Posterior vena cava (tissue), 2 donors: ENCODE measurements at places on chromosomes 1 and 21. TPM values are rescaled to one million over a fixed set of nuclear protein-coding genes. Genes with fewer than 3 reads are reported as not detected.

GRCh38 chr1:16386454-16387113 lies 19.5 kb downstream of the SZRD1 start:
- no peak for DNase-seq

- DNase-seq: no peak
Observed at GRCh38 chr1:27135541-27136235, 19.2 kb downstream of the SLC9A1 start.

Gene LCE1E
- total RNA-seq: not detected

DNA sequence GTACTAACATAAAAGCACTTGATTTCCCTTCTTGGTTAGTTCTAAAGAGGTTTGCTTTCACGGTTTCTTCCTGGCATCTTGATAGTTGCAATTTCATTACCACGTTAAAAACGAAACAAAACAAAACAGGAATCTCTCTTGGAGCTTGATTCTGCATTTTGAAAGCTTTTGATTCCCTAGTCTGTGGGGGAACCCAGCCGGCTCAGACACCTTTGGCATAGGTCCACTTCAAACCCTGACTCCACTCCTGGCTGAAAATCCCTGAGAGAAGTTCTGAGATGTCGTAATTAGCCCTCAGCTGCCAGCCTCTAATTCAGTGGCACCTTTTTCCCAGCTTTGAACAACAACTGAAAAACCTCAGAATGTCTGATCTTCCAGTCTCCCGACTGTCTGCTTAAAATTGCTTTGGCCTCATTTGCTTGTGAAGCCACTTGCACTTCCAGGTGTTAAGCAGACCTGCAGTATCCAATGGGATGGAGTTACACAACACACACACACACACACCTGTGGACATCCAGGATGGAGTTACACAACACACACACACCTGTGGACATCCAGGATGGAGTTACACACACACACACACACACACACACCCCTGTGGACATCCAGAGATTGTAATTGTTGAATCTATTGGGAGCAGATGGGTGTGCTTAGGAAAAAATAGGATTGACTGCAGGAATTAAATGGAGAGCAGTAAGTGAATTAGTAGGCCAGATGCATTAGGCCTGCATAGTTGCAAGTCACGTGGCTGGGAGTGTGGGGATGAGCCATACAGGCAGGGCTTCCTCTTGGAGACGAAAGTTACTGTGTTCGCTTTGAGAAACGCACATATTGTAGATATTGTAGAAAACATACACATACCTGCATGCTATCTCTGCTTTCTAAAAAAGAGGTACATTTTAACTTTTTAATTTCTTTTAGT lies 285.6 kb upstream of the FMN2 start:
- DNase-seq: no peak

- no peak for DNase-seq
Observed at GRCh38 chr1:115714572-115715141, 53.9 kb downstream of the CASQ2 start.

Gene MASP2
- total RNA-seq: not detected

Gene E2F2
- 0.46 TPM for total RNA-seq

GRCh38 chr1:93087532-93087931 lies 8.4 kb downstream of the MTF2 start:
- no peak for DNase-seq

Gene GJB4
- not detected for total RNA-seq

DNA sequence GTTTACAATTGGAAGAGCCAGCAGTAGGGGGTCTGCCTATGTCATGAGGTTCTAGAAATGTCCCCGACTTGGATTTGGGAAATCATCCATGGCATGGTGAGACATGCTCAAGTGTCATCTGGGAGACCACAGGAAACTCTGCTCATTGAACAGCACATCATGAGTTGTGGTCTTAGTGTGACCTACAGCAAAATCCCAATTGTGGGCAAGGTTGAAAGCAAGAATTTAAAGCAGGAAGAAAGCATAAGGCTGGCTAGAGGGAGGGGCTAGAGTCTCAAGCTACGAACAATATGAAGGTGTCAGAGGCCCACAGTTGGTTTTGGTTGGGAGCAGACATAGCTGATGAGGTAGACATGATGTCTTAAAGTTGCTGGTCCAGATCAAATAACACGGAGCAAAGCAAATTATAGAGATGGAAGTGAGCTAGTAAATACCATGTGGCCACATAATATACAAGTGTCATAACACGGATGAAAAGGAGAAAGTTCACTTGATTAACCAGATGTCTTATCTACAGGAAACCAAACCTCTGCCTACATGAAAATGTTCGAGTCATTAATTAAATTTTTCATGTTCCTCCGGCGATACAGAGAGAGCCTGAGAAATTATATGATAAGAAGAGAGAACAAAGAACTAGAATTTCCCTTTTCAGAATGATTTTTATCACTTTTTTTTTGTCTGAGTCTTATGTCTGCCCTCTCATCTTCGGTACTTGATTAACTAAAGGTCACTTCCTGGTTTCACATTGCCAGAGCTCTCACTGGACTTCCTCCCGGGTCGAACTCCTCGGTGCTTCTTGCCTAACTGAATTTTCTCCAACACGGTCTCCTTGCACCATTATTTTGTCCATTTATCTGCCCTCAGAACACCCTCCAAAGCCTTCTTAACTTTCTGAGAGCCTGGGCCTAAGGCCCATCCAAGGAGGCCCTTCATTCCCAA lies 67.5 kb upstream of the DUSP10 start:
- DNase-seq: no peak

GRCh38 chr1:60808676-60809075 lies 273.7 kb upstream of the NFIA start:
- DNase-seq: no peak

DNA sequence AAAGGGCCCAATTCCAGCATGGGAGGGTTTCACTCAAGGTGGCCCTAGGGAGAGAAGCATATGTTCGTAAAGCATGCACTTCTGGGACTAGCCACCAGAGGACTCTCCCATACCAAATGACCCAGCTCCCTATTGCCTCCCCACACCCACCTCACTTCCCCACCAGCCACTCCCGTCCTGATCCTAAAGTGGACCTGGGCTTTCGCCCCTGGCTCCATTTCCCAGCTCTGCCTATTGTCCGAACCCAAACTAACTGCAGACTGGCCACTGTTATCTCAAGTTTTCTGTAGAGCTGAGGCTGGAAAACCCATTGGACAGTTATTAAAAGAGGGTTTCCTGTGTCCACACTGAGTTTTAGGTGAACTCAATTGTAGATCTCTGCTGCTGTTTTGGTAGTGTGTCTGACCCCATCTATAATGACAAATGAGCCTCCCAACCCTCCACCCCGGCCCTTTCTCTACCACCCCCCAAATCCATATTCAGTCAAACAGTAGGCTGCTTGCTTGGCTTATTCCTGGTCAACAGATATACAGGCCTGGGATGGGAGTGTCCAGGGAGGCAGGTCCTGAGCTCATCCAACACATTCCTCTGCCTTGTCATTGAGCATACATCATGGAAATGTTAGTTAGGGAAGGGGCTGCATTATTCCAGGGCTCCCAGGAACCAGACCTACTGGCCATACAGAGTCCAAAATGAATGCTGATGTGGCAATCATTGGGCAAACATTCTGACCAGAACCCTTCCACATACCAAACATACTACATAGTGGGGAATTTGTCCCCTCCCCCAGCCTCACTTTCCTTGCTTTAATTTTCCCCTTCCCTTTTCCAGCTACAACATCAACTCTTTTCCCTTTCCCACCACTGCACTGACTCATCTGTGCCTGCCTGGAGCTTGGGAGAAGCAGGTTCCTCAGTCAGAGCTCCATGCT lies 59.2 kb downstream of the ABCA4 start:
- no peak for DNase-seq

Gene RPE65
- not detected for total RNA-seq

GRCh38 chr1:53342735-53343470 lies 15.0 kb upstream of the LRP8 start:
- peak; percentile 58 for DNase-seq

- no peak for DNase-seq
Observed at GRCh38 chr1:43824795-43825194, 108.8 kb upstream of the ARTN start.

GRCh38 chr1:186700722-186701121 lies 20.5 kb upstream of the PTGS2 start:
- DNase-seq: no peak

DNA sequence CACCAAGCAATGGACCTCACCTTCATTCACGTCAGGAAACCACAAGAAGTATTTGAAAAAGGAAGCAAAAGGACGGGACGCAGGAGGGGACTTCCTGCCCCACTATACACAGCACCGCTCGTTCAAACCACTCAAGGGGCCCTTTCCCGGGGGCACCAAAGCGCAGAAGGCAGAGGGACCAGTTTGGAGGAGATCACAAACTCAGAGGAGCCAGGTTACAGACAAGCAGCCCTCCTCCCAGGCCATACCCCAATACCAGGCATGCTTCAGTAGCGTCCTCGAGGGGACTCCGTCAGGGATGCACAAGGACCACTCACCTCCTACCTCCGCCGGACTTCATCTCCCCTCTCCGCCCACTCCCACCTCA lies 685 bp downstream of the CRTC2 start:
- DNase-seq: no peak

- no peak for DNase-seq
Observed at GRCh38 chr1:16254263-16254928, 17.4 kb upstream of the CPLANE2 start.

- DNase-seq: peak; percentile 35
Observed at GRCh38 chr1:53127546-53127945, 14.9 kb downstream of the SLC1A7 start.

DNA sequence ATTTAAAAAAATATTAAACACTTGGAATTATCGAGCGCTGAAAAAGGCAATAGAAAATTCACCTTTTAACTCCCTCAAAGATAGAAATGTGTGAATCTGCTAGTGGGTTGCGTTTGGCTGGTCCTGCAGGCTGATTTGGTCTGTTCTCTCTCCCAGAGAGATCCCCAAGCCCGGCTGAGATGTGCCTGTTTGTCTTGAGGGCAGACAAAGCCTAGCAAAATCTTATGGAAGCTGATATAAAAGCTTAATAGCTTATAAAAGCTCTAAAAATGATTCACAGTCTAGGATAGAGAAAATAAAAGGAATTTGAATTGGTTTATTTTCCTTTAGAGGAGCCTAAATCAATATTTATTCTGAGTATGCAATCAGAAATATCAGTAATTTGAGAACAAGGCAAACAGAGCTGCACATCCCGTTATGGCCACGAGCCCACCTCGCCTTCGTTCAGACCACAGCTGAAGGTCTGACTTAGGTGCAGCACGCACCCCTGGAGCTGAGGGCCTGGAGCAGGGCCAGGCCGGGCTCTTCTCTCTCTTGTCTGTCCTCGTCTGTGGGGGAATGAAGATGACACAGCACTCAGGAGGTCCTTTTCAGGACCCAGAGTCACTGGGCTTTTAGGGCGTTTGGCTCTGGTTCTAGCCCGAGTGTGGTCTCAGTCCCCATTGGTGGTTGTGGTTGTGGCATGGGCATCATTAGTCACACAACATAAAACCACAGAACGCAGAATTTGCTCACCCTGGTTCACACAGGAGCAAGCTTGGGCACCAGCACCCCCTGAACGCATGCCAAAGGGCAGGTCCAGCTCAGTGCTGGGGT lies 18.6 kb downstream of the PDE9A start:
- no peak for DNase-seq

GRCh38 chr1:214318956-214319736 lies 38.2 kb downstream of the SMYD2 start:
- DNase-seq: no peak

DNA sequence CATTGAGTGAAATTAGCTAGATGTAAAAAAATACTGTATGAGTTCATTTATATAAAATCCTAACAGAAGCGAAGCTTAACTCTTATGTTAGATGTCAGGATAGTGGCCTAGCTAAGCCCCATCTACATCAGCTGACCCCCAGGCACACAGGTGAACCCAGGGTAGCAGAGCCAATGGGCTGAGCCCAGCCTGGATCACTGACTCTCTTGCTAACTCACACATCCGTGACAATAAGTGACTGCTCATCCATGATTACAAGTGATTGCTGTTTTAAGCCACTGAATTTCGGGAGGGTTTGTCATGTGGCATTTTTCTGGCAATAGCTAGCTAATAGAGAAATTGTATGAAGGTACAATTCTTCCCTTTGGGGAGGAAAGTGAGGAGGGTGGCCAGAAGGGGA lies 55.2 kb upstream of the COG2 start:
- no peak for DNase-seq

Gene TSPAN1
- total RNA-seq: 1.3 TPM

- peak; percentile 29 for DNase-seq
Observed at GRCh38 chr1:230273141-230273710, 152.9 kb downstream of the PGBD5 start.

- no peak for DNase-seq
Observed at GRCh38 chr1:84504580-84505492, 1.4 kb upstream of the SPATA1 start.

- no peak for DNase-seq
Observed at GRCh38 chr1:172887162-172887561, 163.6 kb downstream of the TNFSF18 start.

DNA sequence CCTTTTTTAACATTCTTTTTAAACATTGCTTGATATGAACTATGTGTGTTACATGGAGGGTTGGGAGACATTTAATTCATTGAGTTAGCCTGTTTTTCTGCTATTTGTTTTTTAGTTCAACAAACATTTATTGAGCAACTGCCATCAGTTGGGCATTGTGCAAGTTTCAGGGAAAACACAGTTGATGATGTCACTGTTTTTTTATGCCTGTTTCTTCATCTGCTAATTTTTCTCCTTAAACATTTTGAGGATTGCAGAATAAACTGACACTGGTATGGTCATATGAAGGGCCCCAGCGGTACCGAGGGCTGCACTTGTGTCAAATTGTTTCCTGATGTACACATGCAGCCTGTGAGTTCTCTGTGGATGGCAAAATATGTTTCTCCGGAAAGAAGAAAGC lies 253.0 kb downstream of the FGGY start:
- DNase-seq: peak; percentile 81

GRCh38 chr1:217542136-217542777 lies 88.6 kb downstream of the GPATCH2 start:
- no peak for DNase-seq

Gene PLXNA2
- total RNA-seq: 23.4 TPM

- peak; percentile 16 for DNase-seq
Observed at GRCh38 chr1:206911064-206911663, 10.6 kb downstream of the FCMR start.

- no peak for DNase-seq
Observed at GRCh38 chr21:33071770-33072306, 1.9 kb downstream of the OLIG1 start.
